ENCODE measurements at places on chromosomes 4 and X. TPM values are rescaled to one million over a fixed set of nuclear protein-coding genes. Genes with fewer than 3 reads are reported as not detected.

DNA sequence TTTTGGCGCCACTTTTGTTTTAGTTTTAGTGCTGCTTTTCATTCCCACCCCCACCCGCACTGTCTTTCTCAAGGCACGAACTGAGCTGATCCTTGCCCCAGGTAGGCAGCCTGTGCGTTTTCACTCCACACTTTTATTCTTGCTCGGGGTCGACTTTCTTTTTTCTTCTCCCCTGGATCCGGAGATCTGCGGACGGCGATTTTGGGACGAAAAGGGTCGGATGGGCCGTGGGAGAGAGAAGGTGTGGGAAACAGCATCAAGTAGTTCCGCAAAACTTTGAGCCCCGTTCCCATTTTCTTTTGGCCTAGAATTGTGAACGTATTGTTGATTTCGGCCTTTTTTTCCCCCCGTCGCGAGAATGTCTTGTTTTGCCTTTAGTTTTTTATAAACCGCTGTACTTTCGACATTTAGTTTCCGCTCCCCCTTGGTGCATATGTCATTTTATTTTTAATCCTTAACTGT, 531 bp downstream of the STAG2 start:
- no peaks in the 10 kb centered on the region for H3K27me3 ChIP-seq
- no peaks in the 10 kb centered on the region for H3K36me3 ChIP-seq
- peaks cover 5% of the 10 kb centered on the region for H3K4me1 ChIP-seq
- peak overlapping the region; percentile 55 for H3K4me3 ChIP-seq
- no peak for DNase-seq

GRCh38 chr4:78747475-78747922, 28.7 kb upstream of the BMP2K start:
- no peak for DNase-seq
- H3K36me3 ChIP-seq, result no peaks in the 10 kb centered on the region
- no peaks in the 10 kb centered on the region for H3K4me1 ChIP-seq
- no peak overlapping the region for H3K4me3 ChIP-seq

Gene KLHL4
- 1.5 TPM for total RNA-seq

DNA sequence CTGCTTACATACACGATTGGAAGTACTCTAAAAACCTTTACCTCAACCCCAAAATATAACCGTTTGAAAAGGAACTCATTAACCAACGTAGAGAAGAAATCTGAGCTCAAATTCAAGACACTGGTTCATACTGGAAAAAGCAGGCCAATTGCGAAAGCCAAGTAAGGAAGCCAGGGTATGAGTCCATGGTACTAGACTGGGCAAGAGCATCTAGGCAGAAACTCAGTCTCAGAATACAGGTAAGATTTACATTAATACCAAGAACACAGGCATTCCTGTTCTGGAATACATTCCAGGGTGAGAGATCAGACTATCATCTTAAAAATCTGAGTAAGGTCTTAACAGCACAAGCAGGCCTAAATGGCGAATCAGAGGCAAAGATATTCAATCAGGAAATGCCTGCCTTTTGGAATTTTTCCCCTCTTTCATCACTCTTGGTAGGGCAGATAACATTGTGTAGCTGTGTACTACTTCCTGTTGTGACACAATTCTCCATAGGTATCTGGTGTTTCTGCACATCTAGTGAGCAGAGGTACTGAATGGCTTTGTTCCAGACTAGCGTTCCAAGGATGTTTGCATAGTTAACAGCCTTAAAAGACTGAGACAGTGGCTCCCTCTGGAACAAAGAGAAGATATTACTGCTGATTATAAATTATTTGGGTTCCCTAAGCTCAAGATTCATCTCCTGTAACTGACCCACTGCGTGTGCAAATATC, 311.3 kb downstream of the PCDH19 start:
- no peaks in the 10 kb centered on the region for H3K27me3 ChIP-seq
- H3K27ac ChIP-seq, result no peak overlapping the region
- no peak overlapping the region for H3K4me3 ChIP-seq
- H3K4me1 ChIP-seq, result no peaks in the 10 kb centered on the region

DNA sequence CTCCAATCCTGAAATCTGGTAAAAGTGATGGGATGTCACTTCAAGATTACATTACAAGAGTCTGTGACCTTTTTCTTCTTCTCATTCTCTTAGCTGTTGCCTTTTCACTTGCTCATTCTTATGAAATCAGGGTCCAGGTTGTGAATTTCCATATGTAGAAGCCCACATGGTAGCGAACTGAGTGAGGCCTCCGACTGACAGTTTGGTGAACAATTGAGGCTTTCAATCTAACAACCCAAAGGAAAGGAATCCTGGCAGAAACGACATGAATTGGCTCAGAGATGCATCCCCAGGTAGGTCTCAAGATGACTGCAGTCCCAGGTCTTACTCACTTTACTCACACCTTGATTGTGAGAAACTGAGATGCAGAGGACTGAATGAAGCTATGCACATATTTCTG, 203.4 kb upstream of the FAT4 start:
- H3K36me3 ChIP-seq, result no peaks in the 10 kb centered on the region
- H3K4me1 ChIP-seq, result no peaks in the 10 kb centered on the region
- H3K27me3 ChIP-seq, result no peaks in the 10 kb centered on the region
- H3K27ac ChIP-seq, result no peak overlapping the region

- DNase-seq, result no peak
- no peaks in the 10 kb centered on the region for H3K36me3 ChIP-seq
- H3K27ac ChIP-seq, result no peak overlapping the region
- H3K4me3 ChIP-seq, result no peak overlapping the region
- H3K27me3 ChIP-seq, result no peaks in the 10 kb centered on the region
Observed at GRCh38 chrX:153814591-153815315, 15.6 kb downstream of the PDZD4 start.

DNA sequence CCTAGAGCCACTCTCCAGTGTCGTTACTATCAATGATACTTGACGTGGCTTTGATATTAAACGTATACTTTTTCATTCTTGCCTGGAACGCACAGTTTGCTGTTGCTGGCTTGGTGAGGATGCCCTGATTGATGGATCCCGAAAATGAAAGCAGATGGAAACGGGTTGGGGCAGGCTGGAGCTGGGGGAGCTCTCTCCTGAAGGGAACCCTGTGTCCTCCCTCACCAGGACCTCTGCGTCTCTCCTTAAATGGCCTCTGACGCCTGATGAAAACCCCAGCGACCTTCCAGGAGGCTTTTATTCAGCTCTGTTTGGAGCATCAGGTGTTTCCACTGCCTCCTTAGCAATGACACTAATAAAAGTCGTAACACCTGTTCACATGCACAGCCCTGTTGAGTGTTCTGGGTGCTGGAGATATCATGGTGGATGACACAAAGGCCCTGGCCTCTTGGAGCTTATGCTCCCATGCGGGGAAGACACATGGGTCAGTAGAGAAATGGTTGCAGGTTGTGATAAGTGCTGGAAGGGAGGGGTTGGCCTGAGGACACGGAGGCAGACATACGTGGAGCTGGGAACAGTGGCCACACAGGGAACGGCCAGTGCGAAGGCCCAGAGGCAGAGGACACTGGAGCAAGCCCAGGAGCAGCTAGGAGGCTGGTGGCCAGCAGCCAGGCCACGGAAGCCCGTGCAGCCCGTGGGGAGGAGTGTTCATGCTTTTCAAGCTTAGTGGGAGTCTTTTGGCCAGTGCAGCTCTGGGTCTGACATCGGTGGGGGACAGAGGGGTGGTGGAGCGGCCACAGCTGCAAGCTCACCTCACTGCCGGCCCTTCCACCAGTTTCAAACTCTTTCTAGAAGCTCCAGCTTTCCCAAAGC, 7.5 kb downstream of the MSANTD1 start:
- no peaks in the 10 kb centered on the region for H3K27me3 ChIP-seq
- peaks cover 8% of the 10 kb centered on the region for H3K4me1 ChIP-seq
- no peak overlapping the region for H3K27ac ChIP-seq
- DNase-seq, result no peak
- no peak overlapping the region for H3K4me3 ChIP-seq

Gene COL4A6
- 0.27 TPM for total RNA-seq

DNA sequence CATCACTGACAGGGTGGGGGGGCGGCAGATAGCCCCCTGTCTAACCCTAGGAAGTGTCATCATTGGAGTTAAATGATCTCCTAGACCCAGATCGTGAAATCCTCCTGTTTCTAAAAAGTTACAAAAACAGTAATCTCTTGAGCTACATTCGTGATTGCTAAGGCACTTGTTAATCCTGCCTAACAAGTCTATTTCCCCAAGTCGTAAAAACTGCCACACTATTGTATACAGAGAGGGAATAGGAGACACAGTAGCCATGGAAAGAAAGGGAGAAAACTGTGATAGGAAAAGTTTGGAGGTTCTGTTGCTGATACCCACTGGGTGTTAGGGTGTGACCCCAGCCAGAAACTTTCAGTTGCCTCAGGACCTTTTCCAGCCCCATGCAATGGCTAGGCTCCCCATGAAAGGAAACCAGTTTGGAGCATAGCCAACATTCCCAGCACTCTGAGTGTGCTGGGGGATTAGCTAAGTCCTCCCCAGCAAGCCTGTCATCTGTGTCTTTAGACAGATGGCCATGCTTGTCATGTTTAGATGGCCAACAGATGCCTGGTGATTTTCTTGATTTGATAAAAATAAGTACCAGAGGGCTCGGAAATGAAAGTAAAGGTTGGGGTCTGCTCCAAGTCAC, 63.3 kb upstream of the ANXA10 start:
- H3K36me3 ChIP-seq, result no peaks in the 10 kb centered on the region
- H3K4me1 ChIP-seq, result no peaks in the 10 kb centered on the region
- no peak overlapping the region for H3K4me3 ChIP-seq
- DNase-seq, result no peak
- no peak overlapping the region for H3K27ac ChIP-seq

Gene BMPR1B
- 0.49 TPM for total RNA-seq

DNA sequence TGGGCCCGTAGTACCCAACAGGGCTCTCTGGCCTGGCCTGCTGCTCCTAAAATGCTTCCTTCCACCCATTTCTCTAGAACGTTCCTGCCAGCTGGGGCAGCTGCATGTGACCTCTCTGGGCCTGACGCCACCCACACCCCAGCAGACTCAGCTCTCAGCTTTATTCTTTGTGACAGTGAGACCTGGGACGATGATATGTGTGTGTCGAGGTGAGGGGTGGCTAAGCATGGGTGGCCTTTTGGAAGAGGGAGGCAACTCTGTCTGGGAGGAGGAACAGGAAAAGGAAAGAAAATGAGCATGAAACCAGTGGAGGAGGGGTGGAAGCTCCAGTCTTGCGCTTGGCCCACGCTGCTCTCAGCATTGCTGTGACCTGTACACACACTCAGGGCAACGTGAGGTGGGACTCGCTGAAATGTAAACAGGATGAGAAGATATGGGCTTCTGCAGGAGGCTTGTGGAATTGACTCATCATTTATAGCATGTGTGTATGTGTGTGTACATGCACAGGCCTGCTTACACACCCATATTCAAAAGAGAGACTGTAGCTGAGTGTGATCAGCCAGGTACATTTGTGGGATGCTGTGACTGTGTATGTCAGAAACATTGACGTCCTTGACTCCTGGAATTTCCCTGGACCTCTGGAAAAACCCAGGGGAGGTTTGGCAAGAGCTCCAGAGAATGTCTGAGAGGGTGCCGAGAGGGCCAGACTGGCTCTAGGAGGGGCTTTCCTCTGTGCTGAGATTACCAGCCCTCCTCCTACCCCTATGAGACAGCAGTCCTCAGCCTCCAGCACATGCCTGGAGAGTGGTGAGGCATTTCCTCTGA, 137.9 kb downstream of the PJA1 start:
- H3K4me3 ChIP-seq, result no peak overlapping the region
- DNase-seq, result peak; percentile 36
- H3K27ac ChIP-seq, result peak overlapping the region; percentile 39
- H3K27me3 ChIP-seq, result no peaks in the 10 kb centered on the region

DNA sequence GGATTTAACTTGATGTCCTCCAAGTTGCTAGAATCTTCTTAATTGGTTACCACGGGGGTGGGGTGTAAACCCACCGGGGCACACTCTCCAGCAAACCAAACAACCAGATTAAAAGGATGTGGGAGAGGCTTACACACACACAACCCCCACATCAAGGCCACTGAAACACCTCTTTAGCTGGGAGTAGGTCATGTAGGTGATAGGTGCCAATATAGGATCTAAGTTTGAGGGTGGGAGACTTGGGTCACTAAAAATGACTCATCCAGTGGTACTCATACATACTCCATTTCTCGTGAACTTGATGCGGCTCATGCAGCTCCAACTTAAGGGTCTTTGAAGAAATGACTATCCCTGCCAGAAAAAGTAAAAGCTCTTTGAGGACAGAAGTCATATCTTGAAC, 20.5 kb upstream of the CD40LG start:
- DNase-seq, result no peak
- no peak overlapping the region for H3K4me3 ChIP-seq
- no peaks in the 10 kb centered on the region for H3K36me3 ChIP-seq
- H3K4me1 ChIP-seq, result no peaks in the 10 kb centered on the region
- H3K27me3 ChIP-seq, result no peaks in the 10 kb centered on the region

DNA sequence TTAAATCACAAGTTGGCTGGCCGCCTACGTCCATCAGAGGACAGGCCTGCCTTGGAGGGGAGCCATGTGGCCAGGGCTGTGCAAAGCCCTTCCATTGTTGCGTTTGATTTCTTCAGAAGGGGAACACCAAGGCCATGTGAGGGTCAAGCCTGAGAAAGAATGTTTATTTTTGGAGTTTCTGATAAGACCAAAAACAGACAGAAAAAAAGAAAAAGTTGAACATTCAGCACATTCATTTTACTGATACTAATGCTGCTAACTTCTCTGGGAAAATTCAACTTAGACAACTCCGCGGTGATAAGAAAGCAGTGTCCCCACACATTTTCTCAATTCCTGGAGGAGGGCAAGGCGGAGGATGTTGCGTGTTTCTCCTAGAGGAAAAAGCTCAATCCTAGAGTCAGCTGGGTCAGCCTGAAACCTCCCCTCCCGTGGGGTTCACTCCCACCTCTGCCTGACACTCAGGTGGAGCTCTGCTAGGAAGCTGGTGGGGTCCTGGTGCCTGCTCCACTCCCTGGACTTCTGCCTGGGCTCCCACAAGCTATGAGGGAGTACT, 63.5 kb downstream of the ANAPC4 start:
- no peak overlapping the region for H3K4me3 ChIP-seq
- no peaks in the 10 kb centered on the region for H3K27me3 ChIP-seq
- no peaks in the 10 kb centered on the region for H3K36me3 ChIP-seq
